ENCODE measurements at places on chromosomes 12 and 14.
A peak's percentile ranks its signal among the peaks of the same experiment; 100 is the strongest.

GRCh38 chr14:52780893-52781292, 10.5 kb downstream of the GNPNAT1 start:
- DNase-seq: no peak

- no peak for DNase-seq
Measured at GRCh38 chr14:104692261-104692938, 3.0 kb downstream of the INF2 start.

- DNase-seq: peak; percentile 27
Measured at GRCh38 chr12:61525331-61525730, 734.9 kb upstream of the USP15 start.

DNA sequence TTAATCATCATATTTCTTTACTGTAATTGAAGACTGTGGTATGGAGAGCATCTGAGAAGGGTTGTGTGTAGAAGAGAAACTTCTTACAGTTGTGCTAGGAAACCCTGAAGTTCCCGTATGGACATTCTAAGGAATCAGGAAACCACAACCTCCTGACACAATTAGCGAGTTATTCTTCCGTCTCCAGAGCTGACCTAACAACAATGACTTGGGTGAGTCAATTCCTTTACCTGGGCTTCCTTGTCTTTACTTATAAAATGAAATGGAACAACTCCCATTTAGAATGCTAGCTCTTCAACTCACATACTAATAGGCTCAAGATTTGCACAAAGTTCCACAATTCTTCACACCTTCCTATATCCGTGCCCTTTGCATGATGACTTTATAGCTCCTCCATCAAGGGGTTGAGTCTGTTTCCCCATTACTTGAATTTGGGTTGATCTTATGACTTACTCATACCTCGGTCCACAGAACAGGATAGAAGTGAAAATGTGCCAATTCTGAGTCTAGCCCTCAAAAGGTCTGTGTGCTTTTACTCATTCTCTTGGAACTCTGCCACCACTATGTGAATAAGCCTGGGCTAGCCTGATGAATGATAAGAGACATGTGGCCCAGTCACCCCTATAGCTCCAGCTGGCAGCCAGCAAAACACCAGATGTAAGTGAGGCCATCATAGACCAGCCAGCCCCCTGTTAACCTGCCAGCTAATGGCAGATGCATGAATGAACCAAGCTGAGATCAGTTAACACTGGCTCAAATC, 459.4 kb downstream of the ETNK1 start:
- no peak for DNase-seq

- DNase-seq: no peak
Measured at GRCh38 chr14:57078054-57078453, 190.7 kb downstream of the EXOC5 start.

- DNase-seq: no peak
Measured at GRCh38 chr12:103382736-103383346, 112.9 kb downstream of the C12orf42 start.

DNA sequence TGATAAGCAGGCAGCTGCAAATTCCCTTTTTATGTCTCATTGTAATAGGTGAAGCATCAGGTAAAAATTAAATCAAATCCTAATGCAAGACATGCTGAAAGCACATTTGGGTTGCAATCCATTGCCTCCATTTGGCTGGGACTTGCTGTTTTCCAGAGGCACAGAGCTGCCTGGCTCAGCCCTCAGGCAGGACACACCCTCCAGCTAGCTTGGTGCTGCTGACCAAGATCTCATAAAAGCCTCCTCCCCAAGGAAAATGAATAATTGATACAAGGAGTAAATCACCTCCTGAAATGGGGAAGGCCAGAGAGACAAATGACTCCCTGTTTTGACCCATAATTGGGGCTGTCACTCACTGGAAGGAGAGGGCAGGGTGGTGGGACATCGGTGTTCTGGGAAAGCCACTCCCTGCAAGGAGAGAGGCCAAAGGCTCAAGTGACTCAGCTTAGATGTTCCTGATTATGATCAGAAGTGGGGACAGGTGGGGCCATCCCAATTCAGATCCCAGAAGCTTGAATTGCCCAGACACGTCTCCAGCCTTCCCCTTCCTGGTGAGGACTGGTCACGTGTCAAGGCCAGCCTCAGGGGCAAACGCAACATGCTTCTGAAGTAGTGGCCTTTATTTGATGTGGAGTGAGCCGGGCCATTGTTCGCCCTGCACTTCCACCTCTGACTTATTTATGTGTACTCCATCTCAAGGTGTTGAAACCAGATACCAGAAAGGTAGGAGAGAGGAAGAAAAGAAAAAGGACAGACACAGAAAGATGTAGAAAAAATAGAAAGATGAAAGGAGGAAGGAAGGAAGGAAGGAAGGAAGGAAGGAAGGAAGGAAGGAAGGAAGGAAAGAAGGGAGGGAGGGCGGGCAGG, 773.7 kb downstream of the BCL11B start:
- no peak for DNase-seq

DNA sequence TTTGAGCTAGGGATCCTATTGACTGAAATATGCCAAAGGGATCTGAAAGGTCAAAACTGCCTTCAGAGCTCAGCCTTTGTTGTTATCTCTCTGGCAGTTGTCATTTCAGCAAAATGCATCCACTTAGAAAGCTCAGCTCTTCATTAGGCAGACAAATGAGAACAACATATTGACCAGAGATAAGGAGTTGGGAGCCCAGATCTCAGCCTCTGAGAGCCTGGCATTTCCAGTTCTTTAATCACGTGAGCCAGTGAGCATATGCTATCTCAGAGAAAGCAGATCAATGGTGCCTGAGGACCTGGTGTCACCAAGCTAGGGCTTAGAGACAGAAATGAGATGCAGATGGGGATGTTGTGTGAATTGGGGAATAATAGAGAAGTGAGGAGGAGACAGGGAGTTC, 101.1 kb downstream of the DAD1 start:
- DNase-seq: peak; percentile 60

DNA sequence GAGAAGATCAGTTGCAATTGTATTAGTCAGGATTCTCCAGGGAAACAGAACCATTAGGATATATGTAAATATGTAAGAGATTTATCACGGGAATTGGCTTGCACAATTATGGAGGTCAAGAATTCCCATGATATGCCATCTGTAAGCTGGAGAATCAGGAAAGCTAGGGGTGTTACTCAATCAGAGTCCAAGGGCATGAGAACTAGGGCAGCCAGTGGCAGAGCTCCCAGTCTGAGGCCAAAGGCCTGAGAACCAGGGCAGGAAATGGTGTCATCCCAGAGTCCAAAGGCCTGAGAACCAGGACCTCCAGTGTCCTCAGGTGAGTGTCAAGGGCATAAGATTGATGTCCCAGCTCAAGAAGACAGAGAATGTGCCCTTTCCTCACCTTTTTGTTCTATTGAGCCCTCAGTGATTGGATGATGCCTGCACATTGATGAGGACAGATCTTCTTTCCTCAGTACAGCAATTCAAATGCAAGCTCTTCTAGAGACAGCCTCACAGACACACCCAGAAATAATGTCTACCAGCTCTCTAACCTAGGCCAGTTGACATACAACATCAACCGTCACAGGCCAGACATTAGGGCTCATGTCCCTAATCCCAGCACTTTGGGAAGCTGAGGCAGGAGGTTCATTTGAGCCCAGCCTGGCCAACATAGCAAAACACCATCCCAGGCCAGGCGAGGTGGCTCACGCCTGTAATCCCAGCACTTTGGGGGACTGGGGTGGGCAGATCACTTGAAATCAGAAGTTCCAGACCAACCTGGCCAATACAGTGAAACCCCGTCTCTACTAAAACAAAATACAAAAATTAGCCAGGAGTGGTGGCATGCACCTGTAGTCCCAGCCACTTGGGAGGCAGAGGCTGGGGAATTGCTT, 34.9 kb upstream of the ZNF740 start:
- no peak for DNase-seq

GRCh38 chr14:102479777-102480176, 29.8 kb downstream of the ANKRD9 start:
- DNase-seq: no peak

DNA sequence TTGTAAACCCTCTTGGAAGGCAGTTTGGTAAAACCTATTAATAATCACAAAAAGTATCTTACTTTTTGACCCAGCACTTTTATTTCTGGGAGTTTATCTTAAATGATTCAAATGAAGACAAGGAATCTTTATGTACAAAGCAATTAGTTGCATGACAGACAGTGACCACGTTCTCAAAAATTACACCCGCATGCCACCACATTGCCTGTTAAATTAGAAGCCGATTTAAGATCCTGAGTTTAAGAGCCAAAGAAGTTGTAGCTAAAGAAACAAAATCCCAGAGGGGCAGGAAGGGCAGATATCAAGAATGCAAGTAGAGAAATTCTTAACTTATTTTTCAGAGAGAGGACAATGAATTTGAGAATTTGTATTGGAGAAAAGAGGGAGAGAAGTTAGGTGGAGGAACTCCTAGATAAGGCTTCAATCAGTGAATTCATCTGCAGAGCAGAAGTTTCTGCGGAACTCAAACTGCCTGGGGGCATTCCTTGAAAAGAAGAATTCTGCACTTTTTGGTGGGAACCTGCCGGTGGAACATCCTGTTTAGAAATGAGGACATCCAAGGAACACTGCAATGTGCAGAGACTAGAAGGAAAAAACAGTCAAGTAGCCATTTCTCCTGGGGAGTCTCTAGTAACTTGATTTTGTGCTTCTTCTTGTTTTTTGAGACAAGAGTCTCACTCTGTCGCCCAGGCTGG, 1.1 kb upstream of the RIOX1 start:
- DNase-seq: no peak

DNA sequence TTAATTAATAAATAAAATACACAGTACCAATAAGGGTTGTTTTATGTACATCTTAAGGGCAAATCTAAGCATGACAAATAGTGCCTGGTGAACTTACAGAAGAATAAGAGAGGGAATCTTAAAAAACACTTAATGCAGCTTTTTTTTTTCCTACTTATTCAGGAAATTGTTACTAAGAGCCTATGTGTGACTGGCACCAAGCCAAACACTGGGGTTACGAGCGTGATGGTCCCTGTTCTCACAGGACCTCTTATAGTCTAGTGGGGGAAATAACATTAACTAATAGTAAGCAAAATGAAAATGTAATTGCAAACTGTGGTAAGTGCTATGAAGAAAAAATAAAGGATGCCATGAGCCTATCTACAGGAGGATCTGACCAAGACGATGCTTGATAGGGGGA, 53.6 kb downstream of the RTN1 start:
- no peak for DNase-seq

- DNase-seq: no peak
Measured at GRCh38 chr14:91997492-91997891, 42.4 kb downstream of the TRIP11 start.

- no peak for DNase-seq
Measured at GRCh38 chr14:87940894-87941293, 52.1 kb downstream of the GALC start.

DNA sequence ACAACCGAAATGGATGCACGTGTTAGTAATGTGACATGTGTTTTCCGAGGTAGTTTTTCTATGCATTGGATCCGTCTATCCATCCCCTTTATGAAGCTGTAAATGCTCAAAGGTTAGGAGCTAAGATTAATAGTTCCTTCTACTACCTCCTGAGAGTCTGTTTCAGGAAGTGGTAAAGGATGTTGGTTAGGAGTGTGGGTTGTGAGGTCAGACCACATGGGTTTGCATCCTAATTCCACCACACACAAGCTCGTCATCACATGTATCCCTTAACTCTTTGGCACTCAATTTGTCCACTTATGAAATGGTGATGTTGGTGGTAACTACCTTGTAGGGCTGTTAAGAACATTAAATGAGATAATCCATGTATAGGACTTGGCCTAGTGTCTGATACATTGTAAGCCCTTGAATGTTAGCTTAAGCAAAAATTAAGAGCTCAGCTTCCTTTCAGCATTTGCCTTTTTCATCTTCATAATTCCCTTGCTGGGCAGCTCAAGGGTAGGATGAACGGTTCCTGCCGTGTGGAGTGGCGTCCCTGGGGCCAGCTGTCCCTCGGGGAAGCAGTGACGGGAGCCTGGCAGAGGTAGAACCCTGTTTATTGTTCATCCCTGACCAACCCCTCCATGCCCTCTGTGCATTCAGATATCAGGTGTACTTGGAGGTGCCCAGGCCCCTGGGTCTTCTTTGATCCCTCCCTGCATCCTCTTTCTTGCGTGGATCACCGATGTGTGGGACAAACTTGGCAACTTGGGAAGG, 52.3 kb downstream of the TSPAN9 start:
- no peak for DNase-seq

- no peak for DNase-seq
Measured at GRCh38 chr12:13390381-13390861, 193.9 kb downstream of the EMP1 start.

DNA sequence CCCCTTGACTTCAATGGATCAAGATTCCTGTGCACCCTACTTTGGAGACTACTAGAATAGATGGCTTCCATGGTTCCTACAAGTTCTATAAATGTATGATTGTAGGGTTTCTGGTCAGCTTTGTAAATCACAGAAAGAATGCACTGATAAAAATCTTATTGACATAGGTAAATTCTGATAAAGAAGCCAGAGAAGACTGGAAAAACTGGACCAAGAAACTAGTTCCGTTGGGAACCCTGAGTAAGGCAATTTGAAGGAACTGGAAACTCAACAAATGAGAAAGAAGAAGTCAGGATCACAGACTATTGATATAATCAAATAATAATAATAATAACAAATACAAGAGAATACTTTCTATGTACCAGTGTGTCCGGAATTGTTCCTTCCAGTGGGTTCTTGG, 15.4 kb upstream of the MGST1 start:
- no peak for DNase-seq

DNA sequence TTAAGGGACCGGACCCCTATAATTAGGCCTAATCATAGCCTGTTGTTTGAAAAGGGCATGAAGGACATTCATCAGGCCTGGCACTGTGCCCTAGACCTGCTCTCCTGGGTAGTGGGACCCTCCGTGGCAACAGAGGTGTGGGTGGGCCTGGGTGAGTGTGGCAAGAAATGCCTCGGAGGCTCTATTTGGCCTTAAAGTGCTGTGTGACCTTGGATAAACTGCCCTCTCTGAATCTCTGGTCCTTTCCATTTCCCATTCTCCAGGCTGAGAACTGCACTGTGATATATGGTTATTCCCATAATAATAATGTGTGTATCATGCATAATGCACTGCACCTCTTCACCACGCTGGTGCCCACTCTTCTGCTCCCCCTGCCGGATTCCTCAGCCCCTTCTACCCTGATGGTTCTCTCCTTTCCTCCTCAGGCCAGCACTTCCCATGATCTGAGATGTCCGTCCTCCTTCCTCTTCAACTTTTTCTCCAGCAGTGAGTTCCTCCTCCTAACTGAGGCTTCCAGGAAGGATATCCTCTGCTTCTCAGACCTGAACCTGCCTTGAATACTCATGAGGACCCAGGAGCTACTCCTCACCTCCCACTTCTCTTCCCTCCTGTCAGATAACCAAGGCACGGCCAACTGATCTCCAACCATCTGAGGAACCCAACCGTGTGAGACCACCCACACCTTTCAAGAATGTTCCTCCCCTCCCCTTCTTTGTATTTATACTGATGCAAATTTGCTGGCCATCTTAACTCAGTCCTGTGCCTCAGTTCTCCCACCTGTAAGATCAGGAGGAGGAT, 111.0 kb upstream of the PZP start:
- no peak for DNase-seq

GRCh38 chr12:48985475-48985897, 7.4 kb downstream of the WNT1 start:
- no peak for DNase-seq

Measured in WERI-Rb-1 (cell line).